ENCODE measurements at places on chromosomes 1 and 21.

- no peak for DNase-seq
These were observed 20.2 kb upstream of the RABGGTB start for GRCh38 chr1:75765697-75766355.

DNA sequence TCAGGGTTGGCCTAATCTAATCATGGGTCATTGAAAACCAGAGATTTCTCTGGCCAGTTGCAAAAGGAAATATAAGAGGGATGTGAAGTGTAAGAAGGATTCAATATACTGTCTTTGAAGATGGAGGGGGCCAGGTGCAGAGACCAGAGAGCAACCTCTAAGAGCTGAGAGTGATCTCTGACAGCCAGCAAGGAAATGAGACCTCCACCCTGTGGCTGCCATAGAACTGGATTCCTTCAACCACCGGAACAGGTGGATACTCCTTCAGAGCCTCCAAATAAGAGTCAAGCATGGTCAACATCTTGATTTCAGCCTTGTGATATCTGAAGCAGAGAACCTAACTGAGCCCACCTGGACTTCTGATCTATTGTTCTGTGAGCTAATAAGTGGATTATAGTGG lies 128.4 kb downstream of the CYYR1 start:
- DNase-seq: no peak

GRCh38 chr1:112909847-112910246 lies 46.1 kb downstream of the SLC16A1 start:
- DNase-seq: no peak

GRCh38 chr21:46507562-46507961 lies 48.9 kb downstream of the DIP2A start:
- DNase-seq: no peak

DNA sequence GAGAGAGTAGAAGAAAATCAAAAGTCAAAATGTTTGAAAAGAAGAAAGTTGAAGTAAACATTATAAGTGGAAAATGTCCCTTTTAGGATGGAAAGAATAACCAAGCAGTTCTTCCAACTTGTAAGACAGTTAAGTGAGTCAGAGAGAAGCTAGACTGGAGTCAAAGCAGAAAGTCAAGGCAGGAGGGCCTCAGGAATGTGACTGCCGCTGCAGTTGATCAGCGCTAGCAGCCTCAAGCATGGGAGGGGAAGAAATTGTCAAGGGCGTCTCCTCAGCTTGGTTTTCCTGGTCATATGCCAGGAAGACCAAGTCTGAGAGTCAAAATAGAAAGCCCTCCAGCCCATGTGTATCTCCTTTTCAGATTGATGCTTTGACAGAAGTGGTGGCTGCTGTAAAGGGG lies 23.2 kb downstream of the HAO2 start:
- no peak for DNase-seq

GRCh38 chr21:46622226-46622625 lies 13.2 kb upstream of the PRMT2 start:
- no peak for DNase-seq

DNA sequence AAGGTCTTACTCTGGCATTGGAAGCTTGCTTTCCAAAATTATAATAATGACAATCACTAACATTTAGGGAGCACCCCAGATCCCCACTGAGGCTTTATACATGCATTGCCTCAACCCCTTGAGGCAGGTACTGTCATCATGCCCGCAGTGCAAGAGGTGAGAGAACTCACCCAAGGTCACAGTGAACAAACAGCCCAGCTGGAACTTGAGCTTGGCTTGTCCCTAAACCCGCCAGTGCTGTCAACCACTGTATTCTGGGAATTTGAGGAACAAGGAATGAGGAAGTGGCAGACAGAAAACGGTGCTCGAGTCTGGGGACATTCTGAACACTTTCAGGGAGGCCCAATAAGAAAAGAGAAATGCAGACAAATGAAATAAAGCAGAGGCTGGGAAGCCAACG lies 34.6 kb upstream of the TLR5 start:
- no peak for DNase-seq

DNA sequence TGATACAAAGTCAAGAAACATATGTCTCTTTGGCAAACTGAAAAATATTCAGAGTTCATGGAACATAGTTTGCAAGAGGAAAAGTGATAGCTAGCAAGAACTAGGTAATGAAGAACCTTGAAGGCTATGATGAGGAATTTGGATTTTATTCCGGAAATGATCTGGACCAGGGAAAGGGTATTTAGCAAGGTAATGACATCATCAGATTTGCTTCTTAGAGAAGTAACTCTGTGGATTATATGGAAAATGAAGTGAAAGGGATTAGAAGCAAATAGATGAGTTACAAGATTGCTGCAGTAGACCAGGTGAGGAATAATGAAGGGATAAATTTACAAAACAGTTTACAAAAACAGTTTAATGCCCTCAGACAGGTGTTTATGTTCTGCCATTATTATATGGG lies 197.3 kb downstream of the RASAL2 start:
- DNase-seq: no peak

GRCh38 chr1:212221801-212222200 lies 63.4 kb upstream of the PPP2R5A start:
- DNase-seq: no peak

- peak; percentile 57 for DNase-seq
These were observed 15.8 kb upstream of the TAS1R2 start for GRCh38 chr1:18875107-18875795.

DNA sequence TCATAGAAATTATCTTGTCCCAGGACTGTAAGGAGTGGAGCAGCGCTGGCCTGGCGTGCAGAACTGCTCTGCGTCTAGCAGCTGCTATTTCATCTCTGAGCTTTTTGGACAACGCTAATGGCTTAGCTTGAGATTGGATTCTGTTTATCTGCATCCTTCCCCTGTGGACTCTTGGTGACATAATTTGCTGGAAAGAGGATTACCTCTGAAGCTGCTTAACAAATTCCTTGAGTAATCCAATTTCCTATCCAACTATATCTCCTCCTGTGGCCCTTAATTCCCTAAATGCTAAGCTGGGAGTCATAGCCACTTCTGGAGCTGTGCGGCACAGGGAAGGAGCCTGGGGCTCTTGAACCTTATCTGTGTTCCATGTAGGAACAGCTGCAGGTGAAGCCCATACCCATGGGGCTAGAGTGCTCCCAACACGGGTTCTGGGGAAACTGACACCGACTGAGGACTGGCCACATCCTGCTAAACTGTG lies 43.2 kb downstream of the IL6R start:
- no peak for DNase-seq

GRCh38 chr1:23483321-23484252 lies at the start of gene ASAP3:
TSS of gene ASAP3 (minus strand) at chr1:23484179. CDS start at chr1:23484133, 46 bp downstream.
- no peak for DNase-seq

GRCh38 chr1:203202431-203203245 lies 16.1 kb upstream of the CHI3L1 start:
- DNase-seq: no peak

- no peak for DNase-seq
These were observed 28.1 kb downstream of the PDE9A start for GRCh38 chr21:42681296-42682206.

DNA sequence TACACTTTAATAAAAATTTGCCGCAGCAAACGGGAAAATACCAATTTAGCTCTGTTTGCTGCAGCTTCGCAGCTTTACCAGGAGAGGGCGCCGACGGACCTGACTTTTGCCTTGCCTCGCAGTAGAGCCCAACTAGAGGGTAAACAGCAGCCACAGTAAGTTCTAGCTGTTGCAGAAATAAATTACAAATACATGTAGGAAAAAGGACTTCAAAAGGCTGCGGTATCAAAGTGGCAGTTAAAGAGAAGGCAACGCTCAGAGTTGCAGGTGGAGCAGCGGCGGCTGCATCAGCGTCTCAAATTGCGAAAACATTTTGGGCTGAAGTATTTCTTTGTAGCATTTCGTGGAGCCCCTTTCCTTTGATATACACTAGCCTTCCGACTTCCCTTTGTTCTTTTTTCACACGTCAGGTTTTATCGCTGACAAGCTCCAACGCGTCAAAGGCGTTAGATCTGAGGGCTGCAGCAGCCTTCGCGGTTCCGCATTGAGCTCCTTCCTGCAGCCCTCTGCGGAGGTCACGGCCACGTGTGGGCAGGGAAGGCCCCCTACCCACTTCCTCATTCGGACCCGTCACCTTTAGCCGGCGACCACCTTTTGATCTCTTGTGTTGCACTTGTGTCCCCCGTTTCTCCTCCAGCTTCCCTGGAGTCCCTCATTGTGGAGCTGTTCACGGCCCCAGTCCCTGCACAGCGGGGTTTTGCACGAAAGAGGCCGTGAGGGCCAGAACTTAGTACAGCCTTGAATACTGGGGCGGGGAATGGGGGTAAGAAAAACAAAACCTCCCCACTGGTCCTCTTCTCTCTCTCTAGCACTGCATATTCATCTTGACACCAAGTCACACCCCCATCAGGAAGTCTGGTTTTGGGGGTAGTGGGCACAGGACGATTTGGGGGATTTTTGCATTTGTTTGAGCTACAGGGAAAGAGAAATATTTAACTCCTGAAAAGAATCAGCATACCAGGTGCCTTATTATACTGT lies 72.8 kb downstream of the S1PR1 start:
- DNase-seq: peak; percentile 49

DNA sequence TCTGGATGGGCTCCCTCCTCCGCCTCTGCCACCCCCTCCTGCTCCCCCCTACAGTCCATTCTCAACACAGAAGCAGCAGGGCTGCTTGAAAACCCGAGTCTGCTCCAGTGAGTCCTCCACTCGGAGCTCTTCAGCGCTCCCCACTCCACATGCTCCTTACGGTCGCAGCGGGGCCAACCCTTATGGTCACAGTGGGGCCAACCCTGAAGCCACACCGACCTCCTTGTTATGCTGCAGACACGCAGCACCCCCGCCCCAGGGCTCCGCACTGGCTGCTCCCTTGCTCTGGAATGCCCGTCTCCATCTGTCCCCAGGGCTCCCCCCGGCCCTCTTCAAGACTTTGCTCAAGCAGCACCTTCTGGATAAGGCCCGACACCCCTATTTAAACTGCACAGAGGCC lies 22.6 kb downstream of the GPR157 start:
- DNase-seq: no peak

DNA sequence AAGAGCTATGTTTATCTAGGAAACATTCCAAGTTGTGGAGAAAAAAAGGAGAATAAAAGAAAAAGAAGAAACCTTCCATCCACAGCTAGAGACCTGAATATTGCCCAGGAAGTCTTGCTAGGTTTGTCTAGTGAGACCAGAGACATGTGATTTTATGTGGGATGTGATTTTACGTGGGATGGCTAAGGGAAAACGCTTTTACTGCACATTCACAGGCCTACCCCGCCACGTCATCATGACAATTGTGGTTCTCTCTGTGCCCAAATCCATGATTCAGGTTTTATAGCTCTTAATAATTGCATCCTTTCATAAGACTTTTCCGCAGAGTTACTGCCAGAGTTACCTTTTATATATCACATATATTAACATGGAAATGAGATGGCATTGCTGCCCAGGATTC lies 86.4 kb upstream of the SSX2IP start:
- no peak for DNase-seq

DNA sequence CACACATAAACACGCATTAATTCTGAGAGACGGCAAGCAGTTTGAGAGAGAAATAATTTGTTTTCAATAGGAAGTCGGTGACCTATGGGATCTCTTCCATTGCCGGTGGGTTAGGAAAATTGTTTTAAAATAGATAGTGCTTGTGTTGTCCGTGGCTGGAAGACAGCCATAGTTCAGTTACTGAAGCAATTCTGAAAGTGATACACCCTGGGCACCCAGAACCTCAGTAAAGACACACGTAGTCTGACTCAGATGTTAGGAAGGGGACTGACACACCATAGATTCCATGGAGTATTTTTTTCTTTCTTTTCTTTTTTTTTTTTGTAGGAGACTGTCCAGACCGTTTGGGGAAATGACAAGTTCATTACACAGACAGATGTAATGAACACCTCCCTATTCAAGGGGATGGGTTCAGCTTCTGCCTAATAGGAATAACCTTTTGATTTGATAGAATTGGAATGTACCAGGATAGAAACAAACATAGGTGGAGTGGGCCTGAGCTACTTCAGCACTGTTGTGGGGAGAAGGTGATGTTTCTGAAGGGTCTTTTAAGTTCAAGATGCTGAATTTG lies 1.6 kb downstream of the C1orf21 start:
- DNase-seq: no peak

DNA sequence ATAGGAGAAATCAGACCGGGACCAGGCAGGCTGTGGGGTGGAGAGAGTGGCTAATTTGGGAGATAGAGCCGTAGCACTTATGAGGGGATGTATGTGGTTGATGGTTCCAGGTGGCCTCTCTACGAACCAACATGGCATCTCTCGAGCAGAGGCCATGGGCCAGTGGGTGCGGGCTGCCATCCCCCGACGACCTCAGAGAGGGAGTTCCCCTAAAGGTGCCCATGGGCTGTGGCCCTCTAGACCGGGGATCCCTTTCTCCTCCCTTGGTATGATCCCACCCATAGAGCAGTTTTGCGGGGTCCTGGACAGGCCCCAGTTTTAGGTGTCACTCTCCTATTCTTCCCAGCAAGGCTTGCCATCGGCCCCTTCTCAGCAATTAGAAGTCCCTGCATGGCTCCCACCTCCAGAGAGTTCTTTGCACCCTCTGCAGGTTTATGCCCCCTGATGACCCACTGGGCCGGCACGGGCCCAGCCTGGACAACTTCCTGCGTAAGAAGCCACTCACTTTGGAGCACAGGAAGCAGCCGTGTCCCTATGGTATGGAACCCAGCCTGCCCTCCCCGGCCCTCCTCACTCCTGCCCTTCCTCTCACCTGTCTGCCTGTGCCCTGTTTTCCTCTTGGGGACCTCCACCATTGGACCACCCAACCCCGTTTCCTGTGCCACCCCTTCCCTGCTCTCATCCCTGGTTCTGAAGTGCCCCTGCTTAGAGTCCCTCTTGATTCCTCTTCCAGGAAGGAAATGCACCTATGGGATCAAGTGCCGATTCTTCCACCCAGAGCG lies 7.8 kb downstream of the ZC3H12A start:
- DNase-seq: no peak

GRCh38 chr1:117453958-117454357 lies 86.7 kb downstream of the MAN1A2 start:
- DNase-seq: no peak

GRCh38 chr1:57026624-57027354 lies 61.0 kb upstream of the C8B start:
- no peak for DNase-seq

GRCh38 chr1:39063775-39064174 lies 37.6 kb downstream of the NDUFS5 start:
- DNase-seq: no peak

Data from hematopoietic multipotent progenitor cell treated with erythropoietin and hydrocortisone succinate and interleukin-3 and kit ligand, for 17 days (in vitro differentiated cells).